Psoas muscle (tissue), 8 donors: ENCODE measurements at places on chromosomes 3 and 15. TPM values are rescaled to one million over a fixed set of nuclear protein-coding genes. Genes with fewer than 3 reads are reported as not detected.

GRCh38 chr3:4340411-4341335 lies 37.5 kb downstream of the SETMAR start:
- DNase-seq = no peak

DNA sequence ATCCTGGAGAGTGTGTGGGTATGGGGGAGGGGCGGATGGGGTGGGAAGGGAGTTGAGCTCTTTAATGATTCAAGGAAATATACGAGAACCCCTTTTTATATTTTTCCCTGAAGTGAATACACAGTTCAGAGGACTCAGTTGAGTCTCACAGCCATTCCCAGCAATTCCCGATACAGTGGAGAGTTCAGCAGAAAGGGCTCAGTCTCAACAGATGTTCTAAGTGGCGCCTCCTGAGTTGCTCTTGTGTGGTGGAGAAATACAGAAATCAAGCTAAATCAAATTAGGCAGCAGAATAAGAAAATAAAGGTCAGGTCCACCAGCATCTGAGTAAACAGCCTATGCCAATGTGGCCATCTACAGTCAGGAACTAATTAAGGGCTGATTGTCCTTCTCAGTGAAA lies 372.1 kb downstream of the NR2F2 start:
- no peak for DNase-seq

STARD9 gene
- polyA plus RNA-seq = 0.65 TPM

- no peak for DNase-seq
Measured at GRCh38 chr15:57545995-57546394, 45.7 kb upstream of the MYZAP start.

GRCh38 chr3:148102156-148102555 lies 595.5 kb upstream of the AGTR1 start:
- no peak for DNase-seq

LRRC31 gene
- polyA plus RNA-seq = not detected
